T47D (cell line): ENCODE measurements at places on chromosomes 16 and 17.
A peak's percentile ranks its signal among the peaks of the same experiment; 100 is the strongest.

DNA sequence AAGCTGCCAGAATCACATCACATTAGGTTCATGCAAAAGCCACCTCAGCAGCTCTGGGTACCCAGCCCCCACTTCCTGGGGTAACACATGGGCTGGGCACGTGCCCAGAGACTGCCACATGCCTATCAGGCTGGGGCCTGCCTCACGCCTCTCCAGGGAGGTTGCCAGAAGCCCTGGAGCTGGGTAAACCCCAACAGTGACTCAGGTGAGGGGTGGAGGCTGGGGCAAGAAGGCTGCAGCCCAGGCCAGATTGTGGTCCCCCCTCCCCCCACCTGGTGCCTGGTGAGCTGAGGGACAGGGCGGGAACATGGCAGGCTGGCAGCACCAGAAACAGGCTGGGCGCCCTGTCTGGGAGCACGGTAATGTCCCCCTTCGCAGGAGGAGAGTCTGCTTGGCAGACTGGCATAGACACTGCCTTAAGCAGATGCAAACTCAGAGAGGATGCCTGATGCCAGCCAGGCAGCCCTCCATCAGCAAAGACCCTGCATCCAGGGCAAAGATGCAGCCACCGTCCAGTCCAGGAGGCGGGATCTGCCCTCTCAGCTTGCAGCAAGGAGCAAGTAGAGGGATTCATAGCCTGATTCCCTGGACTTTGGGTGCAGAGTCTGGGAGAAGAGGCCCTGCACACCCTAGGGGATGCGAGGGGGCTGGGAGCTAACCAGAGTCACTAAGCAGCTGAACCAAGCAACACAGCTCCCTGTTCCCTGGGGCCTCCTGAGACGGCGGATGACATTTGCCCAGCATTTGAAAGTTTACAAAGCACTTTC lies 28.8 kb downstream of the NGFR start:
- no peak for DNase-seq

GRCh38 chr17:80649672-80650330 lies 105.2 kb downstream of the RPTOR start:
- peak; percentile 70 for DNase-seq

DNA sequence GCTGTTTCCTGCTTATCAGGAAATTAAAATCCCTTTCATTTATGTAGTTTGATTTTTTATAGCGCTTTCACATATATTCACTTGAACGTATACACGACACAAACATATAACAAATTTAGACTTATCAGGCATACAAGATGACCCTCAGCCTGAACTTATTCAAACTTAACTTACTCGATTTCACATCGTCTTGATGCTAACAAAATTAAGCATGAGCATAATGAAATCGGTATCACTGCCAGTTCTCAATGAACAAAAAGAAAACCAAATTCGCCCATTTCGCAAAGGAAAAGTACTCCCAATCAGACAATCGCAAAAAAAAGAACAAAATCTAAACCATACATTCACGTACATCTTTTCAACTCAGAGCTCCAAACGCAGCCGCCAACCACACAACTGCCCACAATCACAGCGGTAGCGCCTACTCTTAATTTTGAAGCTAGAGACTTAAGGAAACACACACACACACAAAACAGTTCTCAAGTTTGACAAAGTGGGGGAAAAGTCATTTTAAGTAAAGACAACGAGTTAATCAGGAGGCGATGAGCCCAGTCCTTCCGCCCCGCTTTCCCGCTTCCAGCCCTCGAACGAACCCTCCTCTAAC lies 1.1 kb downstream of the GJC1 start:
- DNase-seq = no peak

- DNase-seq = no peak
Measured at GRCh38 chr16:24984903-24985675, 30.1 kb downstream of the ARHGAP17 start.

GRCh38 chr16:1028524-1029258 lies 43.9 kb upstream of the SSTR5 start:
- no peak for DNase-seq

DNA sequence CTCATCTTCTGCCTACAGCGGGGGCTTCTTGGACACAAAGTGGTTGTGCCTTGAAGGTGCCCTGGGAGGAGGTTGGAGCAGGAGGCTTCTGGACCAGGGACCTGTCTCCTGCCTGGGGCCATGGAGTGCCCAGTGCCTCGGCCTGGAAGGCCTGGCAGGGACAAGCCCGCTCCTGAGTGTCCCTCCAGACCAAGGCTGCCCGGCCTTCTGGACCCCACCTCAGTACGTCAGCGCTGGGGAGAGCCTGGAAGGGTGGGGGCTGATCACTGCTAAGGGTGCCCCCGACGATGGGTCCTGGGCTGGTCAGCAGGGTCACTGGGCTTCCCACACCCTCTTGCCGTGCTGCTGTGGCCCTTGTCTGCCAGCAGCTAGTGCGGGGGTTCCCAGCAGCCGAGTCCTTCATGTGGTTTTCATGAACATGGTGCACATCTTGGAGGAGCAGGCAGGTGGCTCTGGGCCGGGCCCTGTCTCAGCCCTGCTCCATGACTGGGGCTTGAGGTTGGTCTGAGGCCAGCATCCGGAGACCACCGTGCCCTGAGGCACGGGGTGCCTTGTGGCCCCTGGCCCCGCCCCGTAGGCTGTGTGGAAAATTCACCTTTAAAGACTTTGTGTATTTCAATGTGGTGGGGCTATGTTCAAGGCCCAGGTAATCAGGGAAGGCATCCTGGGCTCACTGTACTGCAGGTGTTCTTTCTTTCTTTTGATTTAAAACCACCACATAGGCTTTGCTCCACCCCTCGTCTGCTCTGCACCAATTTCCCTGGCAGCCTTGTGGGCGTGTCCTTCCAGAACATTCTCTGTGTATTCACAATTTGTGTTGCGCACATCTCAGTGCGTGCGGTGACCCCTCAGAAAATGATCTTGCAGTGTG lies 22.4 kb downstream of the MGRN1 start:
- DNase-seq = no peak

DNA sequence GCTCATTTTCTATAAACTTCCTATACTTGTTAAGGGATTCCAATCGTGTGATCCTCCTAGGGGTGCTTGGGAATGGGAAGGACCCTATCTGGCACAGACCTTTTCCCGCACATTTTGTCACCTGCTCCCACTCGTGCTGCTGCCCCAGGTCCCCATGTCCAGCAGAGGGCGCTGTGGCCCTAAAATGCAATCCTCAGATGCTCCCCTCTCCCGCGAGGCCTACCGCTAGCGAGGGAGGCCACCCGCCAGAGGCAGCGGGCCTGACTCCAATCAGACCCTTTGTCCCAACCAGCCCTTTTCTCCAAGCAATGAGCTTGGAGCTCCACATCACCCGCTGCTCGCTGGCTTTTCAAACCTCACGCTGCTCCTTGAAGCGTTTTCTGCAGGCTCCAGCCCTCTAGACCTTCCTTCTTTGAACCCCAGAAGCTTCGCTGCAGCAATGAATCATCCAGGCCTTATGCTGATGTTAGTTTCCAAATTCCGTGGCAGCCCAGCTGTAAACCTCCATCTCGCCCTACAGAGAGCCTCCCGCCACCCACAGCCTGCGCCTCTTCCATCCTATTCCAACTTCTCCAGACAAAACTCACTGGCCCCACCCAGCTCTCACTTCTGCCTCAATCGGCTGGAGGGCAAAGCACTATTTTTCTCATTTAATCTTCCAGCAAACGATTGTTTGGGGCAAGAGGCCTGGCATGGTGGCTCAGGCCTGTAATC lies 23.6 kb upstream of the FZD2 start:
- peak; percentile 89 for DNase-seq

DNA sequence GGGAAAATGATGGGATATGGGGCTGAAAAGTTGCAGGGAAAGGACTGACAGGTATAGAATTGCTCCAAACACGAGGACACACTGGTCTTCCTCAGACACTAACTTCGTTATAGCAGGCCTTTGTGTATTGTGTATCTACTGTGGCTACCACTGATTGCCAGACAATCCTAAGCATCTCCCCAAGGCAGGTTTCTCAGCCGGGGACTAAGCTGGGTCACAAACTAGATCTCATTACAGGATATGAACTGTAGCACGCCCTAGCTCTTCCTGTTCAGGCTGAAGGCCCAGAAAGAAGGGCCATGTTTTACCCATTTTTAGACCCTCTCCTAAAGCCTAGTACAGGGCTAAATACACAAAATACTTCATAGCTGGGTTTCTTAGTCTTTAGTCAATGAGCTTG lies 5.1 kb upstream of the RANGRF start:
- no peak for DNase-seq

- DNase-seq = no peak
Measured at GRCh38 chr16:20441191-20441590, 10.1 kb upstream of the ACSM2A start.

DNA sequence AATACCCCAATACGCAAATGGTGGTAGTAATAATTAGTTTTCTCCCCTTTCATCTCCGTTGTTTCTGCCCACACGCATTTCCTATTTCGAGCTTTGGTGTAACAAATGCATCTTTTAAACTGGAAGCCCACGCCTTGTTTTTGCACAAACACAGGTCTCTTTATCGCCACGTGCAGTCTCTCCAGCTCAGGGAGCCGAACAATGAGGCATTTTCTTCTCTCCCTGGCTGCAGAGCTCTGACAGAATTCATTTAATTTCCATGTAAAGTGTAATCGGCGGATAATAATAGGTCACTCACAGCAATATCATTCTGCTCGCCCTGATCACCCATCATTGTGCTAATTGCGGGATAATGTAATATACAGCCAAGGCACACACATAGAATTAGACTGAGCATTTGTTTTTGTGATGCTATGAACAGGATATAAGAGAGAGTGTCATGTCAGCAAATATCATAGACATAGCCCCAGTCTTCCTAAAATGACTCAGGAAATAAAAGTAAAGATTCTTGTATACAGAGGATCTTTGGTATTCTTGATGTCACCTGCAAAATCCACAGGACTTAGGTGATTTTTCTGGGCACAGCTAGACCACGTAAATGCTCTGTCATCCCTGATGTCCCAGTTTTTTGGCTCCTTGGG lies 452.6 kb upstream of the CDH11 start:
- DNase-seq = no peak

GRCh38 chr16:63684149-63685101 lies 1437.4 kb downstream of the CDH11 start:
- no peak for DNase-seq

GRCh38 chr16:48538746-48539484 lies 71.1 kb downstream of the N4BP1 start:
- DNase-seq = no peak
